ENCODE measurements at places on chromosomes 4 and X.

GRCh38 chr4:14532436-14532835 lies 469.8 kb upstream of the CPEB2 start:
- DNase-seq, result no peak

DNA sequence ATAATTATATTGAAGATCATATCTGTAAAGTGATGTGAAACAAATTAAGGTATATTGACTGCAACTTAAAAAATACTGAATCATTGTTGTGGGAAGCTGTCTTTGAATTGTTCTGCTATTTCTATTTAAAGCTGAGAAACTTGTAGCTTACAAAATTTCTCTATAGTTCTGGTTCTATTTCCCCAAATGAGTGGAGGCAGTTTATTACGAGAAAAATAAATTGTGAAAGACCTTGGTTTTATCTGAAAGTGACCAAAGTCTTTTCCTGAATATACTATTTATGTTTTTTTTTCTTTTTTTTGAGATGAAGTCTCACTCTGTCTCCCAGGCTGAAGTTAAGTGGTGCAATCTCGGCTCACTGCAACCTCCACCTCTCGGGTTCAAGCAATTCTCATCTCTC lies 165.4 kb downstream of the SH3BGRL start:
- no peak for DNase-seq

GRCh38 chrX:109840585-109840984 lies 107.5 kb upstream of the ACSL4 start:
- DNase-seq, result no peak

- no peak for DNase-seq
These were observed 1999.0 kb downstream of the ARAP2 start for GRCh38 chr4:34245276-34245675.

DNA sequence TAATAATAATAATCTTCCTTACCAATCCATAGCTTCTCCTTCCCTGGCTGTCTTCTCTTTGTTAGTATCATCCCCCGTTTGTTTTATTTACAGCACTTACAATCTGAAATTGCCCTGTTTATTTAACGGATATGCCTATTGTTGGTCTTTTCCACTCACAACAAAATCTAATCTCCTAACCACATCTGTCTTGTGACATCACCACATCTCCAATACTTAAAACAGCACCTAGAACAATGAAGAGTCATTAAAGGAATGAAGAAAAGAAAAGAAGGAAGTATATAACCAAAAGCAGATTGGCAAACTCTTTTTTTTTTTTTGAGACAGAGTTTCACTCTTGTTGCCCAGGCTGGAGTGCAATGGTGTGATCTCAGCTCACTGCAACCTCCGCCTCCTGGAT lies 38.7 kb upstream of the JADE1 start:
- no peak for DNase-seq

DNA sequence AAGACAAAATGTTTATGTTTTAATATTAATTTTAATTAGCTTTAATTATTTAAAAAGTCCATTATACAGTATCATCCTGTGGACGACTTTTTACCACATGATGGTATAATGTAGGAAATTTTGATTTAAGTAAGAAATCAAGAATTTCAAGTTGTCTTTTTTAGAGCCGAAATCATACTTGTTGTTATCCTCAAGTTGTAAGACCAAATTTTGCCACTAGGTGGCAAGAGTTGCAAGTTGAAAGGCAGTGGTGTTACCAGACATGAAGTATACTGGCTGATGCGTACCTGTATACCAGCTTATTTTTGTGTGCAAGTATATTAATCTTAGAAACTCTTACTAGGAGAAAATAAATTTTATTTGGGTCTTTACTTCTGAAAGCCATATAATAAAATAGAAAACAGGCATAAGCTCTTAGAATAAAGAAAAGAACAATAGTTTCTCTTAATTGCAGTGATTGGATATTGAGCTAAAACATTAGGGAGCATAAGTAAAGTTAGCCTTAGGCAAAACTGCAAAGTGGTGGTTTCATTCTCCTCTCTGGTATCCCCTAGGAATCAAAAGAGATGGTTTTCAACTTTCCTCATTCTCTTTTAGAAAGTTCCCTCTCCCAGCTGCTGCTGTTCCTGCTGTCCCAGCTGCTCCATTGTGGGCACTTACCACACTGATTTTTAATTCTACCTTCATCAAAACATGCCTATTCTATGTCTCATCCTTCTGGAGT lies 118.0 kb upstream of the WDFY3 start:
- DNase-seq, result no peak

DNA sequence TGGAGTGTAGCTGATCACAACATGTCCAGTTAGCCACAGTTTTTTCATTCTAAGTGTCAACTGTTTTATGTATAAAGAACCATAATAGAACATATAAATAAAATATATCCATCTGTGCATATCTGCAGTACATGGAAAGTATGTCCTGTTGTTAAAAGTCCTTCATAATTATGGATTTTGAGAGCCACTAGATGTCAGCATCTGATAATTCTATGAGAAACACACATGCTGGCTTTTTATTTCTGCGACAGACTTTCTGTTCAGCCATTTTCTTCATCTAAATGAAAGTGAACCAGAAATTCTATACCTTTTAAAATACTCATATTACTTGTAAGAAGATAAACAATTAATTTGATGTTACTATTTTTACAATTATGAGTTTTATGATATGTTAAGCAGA lies 251.5 kb downstream of the GPM6A start:
- no peak for DNase-seq

DNA sequence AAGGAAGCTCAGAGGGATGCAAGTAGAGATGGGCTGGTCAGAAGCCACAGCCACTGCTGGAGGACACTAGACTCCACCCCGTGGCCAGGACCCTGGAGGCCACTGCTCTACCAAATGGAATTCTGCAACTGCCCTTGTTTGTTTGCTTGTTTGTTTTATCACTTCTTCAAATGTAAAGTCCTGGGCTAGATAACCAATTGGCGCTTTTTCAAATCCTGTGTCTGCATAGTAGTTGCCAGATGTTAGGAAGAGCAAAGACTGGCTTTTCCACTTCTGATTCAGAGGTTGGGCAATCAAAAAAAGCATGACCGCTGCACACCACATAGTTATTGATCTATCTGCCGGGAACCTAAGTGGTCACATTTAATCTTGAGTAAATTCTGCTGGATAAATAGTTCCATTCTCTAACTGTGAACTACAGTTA lies 255.2 kb upstream of the SFRP2 start:
- DNase-seq, result no peak

- DNase-seq, result no peak
These were observed 17.3 kb upstream of the TBC1D14 start for GRCh38 chr4:6892190-6892908.

- no peak for DNase-seq
These were observed 79.6 kb upstream of the VCX3A start for GRCh38 chrX:6614506-6614905.

DNA sequence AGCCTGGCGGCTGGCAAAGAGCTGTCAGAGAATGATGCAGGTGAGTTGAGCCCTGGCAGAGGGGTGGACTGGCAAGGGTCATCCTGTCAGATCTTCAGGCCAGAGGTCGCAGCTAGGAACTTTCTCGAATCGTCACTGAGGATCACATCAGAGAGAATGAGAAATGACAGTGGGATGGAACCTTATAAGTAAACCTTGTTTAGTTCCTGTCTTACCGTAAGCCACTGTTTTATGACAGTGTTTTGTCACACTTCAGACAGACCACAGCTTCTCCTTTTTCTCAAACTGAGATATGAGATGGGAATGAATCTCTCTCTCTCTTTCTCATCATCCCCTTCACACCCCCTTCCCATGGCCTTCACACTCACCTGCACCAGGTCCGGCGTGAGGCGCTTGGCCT lies 9.3 kb downstream of the DIPK2B start:
- DNase-seq, result no peak

DNA sequence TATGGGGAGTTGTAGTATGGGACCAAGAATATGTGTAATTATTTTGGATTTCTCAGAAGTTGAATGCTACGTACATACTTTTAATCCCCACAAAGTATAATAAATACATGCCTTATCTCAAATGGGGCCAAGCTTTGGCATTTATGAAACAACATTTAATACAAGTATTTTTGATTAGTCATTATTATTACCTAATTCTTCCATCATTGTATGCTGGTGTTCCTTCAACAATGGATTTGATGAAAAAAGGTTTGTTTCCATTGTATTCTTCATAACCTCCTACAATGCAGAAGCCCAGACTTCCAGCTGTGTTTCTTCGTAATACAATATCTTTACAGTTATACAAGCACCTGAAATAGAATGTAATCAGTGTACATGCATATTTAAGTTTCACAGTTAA lies 83.8 kb downstream of the FIP1L1 start:
- DNase-seq, result no peak

DNA sequence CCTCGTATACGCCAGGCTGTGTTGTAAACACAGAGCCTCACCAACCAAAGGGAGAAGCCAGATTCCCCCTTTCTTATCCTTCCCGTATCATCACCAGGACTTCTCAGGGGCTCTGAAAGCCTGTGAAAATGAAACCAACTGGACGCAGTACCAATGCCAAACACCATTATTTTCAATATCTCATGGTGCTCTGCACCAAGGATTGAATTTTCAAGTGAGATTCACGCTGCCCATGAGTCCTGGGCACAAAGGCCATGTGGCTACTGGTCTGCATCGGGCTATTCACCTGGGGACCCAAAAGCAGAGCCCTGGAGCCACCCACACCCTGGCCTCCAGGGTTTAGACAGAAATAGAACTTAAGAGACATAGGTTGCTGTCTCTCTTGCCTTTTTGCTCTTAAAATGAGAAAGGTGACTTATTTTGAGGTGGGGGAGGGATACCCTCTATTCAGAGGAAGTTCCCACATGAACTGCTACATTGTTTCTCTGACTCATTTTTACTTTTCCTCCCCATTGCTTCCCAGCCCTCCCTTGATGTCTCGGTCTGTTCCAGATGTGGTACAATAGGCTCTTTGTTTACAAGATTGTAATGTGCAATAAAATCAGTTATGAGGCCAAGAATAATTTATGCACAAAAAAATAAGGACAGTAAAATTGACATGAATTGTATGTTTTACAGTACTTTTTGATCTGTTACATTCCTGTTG lies 55.4 kb downstream of the MAML3 start:
- DNase-seq, result no peak

DNA sequence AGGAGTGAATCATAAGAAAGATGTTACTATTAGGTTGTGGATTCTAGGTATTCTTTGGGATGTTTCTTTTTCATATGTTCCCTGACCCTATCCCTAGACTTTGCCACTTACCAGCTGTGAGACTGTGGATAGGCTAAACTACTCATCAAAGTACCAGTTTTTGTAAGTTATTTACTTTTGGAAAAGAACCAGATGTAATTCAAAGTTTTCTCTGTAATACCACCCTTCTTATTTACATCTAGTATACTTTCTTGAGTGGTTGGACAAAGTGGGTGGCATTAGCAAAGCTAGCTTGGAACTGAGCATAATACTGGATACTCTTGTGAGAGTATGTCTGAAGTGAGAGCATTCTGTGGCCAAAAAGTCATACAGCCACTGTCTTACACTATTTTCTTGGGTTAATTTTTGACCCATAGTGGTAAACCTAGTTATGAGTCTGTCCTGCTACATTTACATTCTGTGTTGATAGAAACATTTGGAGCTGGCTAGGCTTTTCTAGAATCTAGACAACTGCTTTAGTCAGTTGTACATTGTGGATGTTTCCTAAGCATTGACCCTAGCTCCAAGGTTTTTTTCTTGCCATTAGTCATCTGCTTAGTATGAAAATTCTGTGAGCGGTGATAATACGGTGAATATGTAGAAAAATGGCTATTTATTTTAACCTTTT lies 41.7 kb downstream of the KDM6A start:
- DNase-seq, result no peak

DNA sequence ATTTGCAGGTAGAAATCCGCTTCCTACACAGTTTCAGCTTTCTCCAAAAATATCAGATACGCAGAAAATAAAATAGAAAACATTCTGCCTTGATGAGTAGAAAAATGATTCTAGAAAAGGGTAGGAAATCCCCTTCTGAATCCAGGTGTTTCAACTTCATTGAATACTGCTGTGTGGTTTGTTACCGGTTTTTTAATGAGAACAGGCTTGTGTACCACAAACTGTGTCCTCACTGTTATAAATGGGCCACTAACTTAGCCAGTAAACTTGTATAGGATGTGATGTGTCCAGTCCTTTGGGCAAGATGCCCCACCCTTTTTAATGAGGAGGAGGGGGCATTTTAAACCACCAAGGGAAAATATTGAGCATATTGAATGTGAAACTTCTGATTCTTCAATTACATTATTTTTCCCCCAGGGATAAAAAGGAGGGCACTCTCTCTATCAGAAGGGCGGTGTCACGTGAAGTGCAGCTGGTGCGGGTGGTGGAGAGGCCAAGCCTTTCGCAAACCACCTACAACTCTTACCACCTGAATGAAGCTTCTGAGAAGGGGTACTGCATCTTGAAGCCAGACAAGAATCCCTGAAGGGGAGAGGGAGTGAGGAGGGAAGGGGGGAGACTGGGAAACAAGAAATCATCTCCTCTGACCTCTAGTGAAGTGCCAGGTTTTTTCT lies 4.5 kb downstream of the CXXC4 start:
- DNase-seq, result no peak

DNA sequence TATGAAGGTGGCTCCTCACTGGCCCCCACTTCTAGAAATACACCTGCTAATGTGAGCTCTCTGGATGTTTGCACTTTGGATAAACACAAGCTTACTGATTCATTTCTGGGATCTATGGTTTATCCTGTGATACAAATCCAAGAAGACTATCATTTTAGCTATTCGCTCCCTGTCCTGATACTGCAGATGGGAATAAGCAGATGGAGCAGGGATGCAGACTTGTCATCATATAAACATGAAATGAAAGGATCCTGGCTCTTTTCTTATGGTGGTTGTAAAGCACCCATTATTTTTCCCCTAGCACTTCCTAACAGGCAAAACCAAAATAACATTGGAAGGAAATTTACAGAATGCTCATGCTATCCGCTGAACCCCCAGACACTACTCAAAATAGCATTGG lies 162.9 kb upstream of the NOCT start:
- DNase-seq, result no peak

DNA sequence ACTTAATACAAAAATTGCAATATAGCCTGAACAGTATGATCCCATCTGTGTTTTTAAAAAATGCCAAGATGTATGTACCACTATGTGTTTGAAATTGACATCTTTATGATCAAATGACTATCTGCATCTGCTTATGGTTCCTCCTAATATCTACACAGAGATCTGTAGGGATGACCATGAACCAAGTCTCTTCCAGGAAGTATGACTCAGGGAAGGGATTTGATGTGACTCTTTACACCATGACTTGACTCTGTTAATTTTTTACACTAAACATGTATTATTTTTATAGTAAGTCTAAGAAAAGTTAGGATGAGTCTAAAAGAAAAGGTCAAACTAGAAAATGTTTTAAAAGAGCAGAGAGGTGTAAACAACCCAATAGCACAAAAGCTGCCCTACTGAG lies 164.0 kb downstream of the SH3KBP1 start:
- no peak for DNase-seq

DNA sequence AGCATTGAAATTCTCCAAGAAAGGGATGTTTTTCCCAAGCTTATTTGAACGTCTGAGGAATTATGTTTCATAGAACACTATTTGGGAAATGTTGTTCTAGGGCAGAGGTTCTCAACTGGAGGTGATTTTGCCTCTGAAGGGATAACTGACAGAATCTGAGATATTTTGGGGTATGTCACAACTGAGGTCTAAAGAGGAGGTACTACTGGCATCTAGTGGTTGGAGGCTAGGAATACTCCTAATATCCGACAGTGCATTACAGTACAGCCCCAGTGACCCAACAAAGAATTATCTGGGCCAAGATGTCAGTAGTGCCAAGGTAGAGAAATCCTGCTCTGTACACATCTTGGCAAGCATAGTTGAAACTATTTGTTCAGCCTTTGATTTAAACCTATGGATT lies 6.4 kb downstream of the HSPA4L start:
- no peak for DNase-seq
